ENCODE measurements at places on chromosomes 1 and 21. TPM values are rescaled to one million over a fixed set of nuclear protein-coding genes. Genes with fewer than 3 reads are reported as not detected.

DNA sequence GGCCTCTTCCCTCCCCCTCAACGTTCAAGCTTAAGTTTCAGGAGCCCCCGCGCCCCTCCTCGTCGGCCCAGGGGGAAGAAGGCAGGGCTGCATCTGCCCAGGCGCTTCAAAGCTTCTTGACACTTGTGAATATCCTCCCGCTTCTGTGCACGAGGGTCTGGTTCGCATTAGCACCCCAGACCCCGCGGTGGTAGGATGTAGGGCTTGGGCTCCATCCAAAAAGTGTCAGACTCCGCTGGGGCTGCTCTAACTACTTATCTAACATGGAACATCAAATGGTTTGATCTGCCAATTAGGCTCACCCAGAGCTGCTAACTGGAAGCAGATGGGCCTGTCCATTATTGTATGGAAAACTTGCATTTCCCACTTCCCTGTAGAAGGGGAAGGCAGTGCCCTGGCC lies 28.9 kb downstream of the TAS1R2 start:
- no peak for DNase-seq
- H3K36me3 ChIP-seq, result no peaks in the 10 kb centered on the region
- peaks cover 18% of the 10 kb centered on the region for H3K27me3 ChIP-seq
- no peak overlapping the region for H3K27ac ChIP-seq

PEX11B gene
- polyA plus RNA-seq, result 40.2 TPM

TFAP2E gene
- not detected for polyA plus RNA-seq

CREG1 gene
- 14.7 TPM for polyA plus RNA-seq

GRCh38 chr1:20010016-20010415 lies 30.6 kb upstream of the PLA2G2A start:
- no peak for DNase-seq
- H3K36me3 ChIP-seq, result no peaks in the 10 kb centered on the region
- no peak overlapping the region for H3K27ac ChIP-seq

GRCh38 chr21:35057428-35057827 lies 8.3 kb upstream of the RUNX1 start:
- DNase-seq, result peak; percentile 56
- H3K27ac ChIP-seq, result peak overlapping the region; percentile 1
- H3K36me3 ChIP-seq, result no peaks in the 10 kb centered on the region
- H3K27me3 ChIP-seq, result peaks cover 4% of the 10 kb centered on the region
- peak overlapping the region; percentile 59 for H3K4me3 ChIP-seq

GCSAML gene
- polyA plus RNA-seq, result not detected

DNA sequence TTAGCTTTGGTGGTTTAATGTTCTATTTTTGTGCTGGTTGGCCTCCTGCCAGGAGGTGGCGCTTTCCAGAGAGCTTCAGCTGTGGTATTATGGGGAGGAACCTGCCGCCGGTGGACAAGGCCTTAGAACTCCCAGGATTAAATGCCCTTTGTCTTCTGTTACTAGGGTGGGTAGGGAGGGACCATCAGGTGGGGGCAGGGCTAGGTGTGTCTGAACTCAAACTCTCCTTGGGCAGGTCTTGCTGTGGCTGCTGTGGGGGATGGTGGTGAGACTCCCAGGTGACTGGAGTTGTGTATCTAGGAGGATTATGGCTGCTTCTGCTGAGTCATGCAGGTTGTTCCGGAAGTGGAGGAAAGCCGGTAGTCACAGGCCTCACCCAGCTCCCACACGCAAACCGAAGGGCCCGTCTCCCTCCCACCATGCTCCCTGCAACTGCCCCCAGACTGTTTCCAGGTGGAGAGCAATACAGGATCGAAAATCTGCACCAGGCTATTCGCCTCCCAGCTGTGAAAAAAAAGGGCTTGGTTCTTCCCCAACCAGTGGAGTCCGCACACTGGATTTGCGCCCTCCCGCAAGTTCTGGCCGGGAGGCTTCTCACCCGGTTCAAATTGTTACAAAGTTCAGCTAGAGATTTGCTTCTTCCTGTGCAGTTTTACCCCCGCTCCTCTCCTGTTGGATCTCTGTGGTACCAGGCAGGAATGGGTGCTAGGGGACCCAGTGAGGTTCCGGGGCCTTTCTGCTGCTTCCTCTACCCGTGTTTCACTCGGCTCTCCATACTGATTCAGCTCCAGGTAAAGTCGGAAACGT lies 220.5 kb downstream of the CENPF start:
- H3K27me3 ChIP-seq, result no peaks in the 10 kb centered on the region
- H3K27ac ChIP-seq, result no peak overlapping the region
- DNase-seq, result no peak
- no peaks in the 10 kb centered on the region for H3K4me1 ChIP-seq
- H3K36me3 ChIP-seq, result no peaks in the 10 kb centered on the region
- H3K4me3 ChIP-seq, result no peak overlapping the region

IFNAR1 gene
- 34.1 TPM for polyA plus RNA-seq

DNA sequence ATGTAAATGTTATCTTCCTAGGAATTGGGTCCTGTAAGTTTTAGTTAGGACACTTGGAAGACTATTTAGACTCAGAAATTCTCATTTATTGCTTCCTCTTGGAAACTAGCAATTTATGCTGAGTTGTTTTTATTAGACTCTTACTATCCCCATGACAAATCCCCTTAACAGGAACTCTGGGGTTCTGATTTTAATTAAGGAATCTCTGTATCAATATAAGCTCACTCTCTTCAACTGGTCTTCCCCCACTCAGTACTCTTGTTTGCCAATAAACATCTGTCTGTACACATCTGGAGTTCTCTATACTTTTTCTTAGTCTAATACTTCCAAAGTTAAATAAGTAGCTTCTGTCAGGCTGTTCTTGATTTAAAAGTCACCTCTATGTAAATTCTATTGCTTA lies 64.1 kb upstream of the TBX15 start:
- H3K4me3 ChIP-seq, result no peak overlapping the region
- peaks cover 14% of the 10 kb centered on the region for H3K36me3 ChIP-seq
- DNase-seq, result no peak
- H3K4me1 ChIP-seq, result no peaks in the 10 kb centered on the region

ESRRG gene
- not detected for polyA plus RNA-seq

- no peaks in the 10 kb centered on the region for H3K27me3 ChIP-seq
- no peak overlapping the region for H3K27ac ChIP-seq
- no peak overlapping the region for H3K4me3 ChIP-seq
These were observed 108.2 kb downstream of the CLEC20A start for GRCh38 chr1:178388418-178389145.

S100A12 gene
- 3.8 TPM for polyA plus RNA-seq

CLEC20A gene
- polyA plus RNA-seq, result 0.56 TPM

- DNase-seq, result no peak
- peak overlapping the region; percentile 97 for H3K4me3 ChIP-seq
- H3K36me3 ChIP-seq, result peaks cover 7% of the 10 kb centered on the region
- H3K4me1 ChIP-seq, result peaks cover 48% of the 10 kb centered on the region
These were observed 1.1 kb upstream of the SERBP1 start for GRCh38 chr1:67431156-67431765.

KRTAP12-2 gene
- not detected for polyA plus RNA-seq

DNA sequence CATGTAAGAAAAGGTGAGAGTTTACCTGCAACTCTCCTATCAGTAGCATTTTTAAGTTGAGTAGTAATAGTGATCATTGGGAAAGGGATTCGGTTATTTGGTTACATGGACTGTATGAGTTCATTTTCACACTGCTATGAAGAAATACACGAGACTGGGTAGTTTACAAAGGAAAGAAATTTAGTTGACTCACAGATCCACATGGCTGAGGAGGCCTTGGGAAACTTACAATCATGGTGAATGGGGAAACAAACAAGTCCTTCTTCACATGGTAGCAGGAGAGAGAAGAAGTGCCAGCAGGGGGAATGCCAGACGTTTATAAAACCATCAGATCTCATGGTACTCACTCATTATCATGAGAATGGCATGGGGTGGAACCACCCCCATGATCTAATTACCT lies 59.3 kb upstream of the FBXO28 start:
- H3K27me3 ChIP-seq, result no peaks in the 10 kb centered on the region
- H3K4me3 ChIP-seq, result no peak overlapping the region
- H3K36me3 ChIP-seq, result no peaks in the 10 kb centered on the region
- H3K4me1 ChIP-seq, result no peaks in the 10 kb centered on the region
- no peak overlapping the region for H3K27ac ChIP-seq

CASQ1 gene
- not detected for polyA plus RNA-seq

SIK1 gene
- polyA plus RNA-seq, result 1.2 TPM

All from immature natural killer cell (primary cell).